Left ventricle myocardium superior (tissue), 1 donor: ENCODE measurements at places on chromosomes 2 and 18.

DNA sequence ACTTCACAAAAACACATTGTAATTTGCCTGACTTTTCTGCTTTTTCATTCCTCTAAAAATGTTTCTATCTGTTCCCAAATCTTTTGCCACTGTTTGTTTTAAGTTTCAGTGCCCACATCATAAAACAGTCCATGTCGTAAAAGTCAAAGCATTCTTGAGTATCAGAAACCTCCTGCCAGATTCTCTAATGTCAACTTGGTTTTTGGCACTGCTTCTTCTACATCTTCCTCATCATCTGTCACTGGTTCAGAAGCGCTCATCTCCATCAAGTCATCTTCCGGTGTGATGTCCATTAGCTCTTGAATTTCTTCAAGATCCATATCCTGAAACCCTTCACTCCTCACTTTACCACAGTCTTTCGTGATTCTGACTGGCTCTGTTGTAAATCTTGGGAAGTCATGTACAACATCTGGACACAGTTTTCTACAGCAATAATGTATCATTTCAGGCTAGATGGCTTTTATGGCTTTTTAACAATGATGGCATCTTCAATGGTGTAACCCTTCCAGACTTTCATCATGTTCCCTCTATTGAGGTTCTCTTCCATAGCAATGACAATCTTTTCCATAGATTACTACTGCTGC is 19.6 kb downstream of the CUL3 start:
- no peak for DNase-seq

DNA sequence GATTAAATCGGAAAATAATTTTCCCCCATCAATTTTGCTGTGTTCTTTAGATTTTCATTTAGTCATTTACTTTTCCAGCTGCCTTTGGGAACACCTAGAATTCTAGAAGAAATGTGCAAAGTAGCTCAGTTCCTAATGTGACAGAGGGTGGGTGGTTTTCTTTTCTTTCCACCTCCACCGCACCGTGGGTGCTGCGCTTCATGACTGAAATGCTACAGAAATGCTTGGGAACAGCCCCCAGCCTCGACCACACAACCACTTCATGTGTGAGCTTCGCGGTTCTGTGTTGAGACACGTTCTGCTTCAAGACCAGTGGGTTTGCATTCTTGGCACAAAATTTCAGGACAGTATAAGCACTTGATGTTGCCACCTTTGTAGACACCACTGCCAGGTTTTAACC is 30.9 kb downstream of the E2F6 start:
- no peak for DNase-seq

DNA sequence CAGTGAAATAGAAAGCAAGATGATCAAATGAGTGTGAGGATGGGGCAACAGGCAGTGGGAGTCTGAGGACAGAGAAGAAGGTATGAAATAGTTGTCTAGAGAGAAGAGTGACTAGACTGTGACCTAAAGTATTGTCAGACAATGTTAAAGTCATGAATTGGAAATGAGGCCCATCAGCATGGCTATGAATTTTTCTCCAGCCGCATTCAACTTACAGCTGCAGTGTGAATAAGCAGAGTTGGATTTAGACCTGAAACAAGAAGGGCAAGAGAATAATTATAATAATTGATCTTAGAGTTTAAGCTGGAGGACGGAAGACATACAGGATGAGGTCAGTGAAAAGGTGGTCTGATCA is 4.2 kb upstream of the TSPYL6 start:
- no peak for DNase-seq

DNA sequence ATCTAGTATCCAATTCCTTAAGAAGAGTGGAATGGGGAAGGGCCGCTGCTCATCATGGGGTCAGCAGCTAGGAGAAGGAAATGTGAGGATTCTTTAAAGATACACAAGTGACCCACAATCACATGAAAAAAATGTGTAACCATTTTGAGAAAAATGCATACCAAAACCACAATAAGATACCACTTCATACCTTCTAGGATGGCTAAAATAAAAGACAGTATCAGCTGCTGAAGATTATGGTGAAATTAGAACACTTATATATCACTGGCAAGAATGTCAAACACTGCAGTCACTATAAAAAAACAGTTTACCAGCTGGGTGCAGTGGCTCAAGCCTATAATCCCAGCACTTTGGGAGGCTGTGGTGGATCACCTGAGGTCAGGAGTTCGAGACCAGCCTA is 67.9 kb downstream of the C2orf74 start:
- DNase-seq = no peak

DNA sequence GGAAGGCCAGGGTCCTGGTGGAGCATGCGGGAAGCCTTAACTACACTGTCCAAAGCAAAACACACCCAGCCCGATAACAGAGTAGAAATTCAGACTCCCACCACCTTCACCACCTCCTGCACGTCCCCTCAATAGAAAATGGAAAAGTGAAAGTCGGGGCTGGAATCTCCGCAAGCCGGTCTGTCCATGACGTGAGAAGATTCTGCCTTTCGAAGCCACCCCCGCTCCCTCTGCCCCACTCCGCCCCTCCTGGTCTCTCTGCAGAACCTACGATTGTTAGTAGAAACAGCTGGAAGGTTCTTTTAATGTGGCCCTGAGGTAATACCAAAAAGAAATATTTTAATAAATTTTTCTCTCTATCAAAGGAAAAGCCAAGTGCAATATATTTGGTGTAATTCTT is 116.4 kb downstream of the GBX2 start:
- DNase-seq = no peak
